Activated T-cell treated with anti-CD3 and anti-CD28 coated beads for 24 hours (primary cell): ENCODE measurements at places on chromosomes 1 and 21.
A peak's percentile ranks its signal among the peaks of the same experiment; 100 is the strongest.

- DNase-seq, result no peak
Observed at GRCh38 chr1:219783605-219784235, 144.6 kb downstream of the SLC30A10 start.

DNA sequence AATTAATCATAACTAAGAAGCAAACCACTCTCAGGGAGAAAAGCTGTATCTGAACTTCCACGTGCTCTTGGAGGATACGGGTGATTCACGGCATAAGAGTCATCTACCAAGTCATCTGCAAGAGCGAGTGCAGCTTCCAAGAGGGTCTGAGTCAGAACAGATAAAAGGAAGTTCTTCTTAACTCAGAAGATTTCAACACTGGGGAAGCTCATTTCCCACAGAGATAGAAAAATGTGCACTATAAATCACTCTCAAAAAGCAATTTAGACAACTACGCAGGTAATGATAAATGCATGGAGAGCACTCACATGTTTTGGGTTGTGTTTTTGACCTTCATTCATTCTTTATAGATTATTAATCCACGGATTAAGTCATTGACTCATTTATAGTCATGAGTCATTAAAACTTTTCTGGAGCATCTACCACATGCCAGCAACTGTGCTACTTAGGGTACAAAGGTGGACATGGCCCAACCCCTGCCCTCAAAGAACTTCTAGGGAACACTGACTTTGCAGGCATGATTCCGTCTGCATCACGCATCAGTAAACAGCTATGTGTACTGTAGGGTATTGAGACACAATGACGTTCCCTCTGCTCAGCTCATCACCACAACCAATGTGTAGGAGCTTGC is 20.8 kb downstream of the KCNJ15 start:
- no peak for DNase-seq

DNA sequence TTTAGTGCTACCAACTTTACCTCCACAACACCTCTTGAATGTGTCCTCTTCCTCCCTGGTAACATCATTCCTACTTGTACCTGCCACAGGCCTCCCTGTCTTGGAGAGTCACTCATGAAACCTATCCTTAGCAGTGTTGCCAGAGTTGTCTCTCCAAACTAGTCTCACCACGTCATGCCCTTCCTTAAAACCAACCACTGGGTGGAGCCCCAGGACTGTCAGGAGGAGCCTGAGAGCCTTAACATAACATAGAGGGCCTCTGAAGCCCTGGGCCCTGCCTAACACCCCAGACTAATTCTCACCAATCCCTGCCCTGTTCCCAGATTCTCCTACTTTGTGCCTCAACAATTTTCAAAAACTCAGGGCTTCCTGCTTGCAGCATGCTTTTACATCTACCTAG is 65.3 kb downstream of the ZNF697 start:
- peak; percentile 0 for DNase-seq

GRCh38 chr1:222629921-222630535 is 12.1 kb downstream of the MIA3 start:
- no peak for DNase-seq

DNA sequence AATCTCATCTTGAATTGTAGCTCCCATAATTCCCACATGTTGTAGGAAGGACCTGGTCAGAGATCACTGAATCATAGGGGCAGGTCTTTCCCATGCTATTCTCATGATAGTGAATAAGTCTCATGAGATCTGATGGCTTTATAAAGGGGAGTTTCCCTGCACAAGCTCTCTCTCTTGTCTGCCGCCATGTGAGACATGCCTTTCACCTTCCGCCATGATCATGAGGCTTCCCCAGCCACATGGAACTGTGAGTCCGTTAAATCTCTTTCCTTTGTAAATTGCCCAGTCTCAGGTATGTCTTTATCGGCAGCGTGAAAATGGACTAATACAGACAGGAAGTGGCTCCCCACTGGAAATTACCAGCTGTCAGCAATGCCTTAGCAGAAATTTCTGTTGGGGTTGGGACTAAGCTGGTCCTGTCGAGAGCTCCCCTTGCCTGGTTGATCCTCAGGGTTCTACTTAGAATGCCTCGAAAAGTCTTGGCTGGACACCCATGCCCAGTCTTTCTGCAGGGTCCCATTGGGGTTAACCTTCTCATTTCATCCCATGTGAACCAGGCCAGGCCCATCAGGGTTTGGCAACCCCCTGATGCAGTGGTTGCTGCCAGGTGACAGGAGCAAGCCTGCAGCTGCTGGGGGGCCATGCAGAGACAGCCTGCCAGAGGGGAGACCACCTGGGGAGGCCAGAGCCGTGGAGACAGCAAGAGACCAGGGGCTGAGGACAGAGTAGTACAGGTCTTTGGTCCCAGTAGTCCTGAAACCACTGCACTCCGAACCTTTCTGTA is 2.8 kb upstream of the ABCG1 start:
- no peak for DNase-seq
